Amygdala (tissue), 56 donors: ENCODE measurements at places on chromosomes 11 and 22.

- no peak for DNase-seq
Measured at GRCh38 chr22:30004694-30005093, 75.6 kb upstream of the HORMAD2 start.

DNA sequence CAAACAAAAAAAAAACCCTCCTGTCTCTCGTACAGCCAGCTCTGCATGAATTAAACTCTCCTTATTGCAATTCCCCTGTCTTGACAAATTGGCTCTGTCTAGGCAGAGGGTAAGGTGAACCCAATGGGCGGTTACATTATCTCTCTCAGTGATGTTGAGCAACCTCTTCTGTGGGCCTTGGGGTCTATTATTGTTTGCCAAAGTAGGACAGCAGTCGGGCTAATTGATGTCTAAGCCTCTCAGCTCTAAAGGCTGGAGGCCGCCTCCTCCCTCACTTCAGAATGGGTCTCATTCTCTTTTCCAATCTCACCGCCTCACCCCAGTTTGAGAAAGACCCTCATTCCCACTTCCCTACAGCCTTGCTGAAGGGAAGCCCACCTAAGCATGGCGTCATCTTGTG is 1.3 kb upstream of the SLC25A45 start:
- DNase-seq: no peak

GRCh38 chr11:89147229-89147628 is 30.4 kb upstream of the TYR start:
- no peak for DNase-seq

GRCh38 chr11:110160437-110160836 is 67.2 kb downstream of the ZC3H12C start:
- no peak for DNase-seq

GRCh38 chr11:1546536-1547466 is 25.3 kb downstream of the DUSP8 start:
- DNase-seq: no peak

DNA sequence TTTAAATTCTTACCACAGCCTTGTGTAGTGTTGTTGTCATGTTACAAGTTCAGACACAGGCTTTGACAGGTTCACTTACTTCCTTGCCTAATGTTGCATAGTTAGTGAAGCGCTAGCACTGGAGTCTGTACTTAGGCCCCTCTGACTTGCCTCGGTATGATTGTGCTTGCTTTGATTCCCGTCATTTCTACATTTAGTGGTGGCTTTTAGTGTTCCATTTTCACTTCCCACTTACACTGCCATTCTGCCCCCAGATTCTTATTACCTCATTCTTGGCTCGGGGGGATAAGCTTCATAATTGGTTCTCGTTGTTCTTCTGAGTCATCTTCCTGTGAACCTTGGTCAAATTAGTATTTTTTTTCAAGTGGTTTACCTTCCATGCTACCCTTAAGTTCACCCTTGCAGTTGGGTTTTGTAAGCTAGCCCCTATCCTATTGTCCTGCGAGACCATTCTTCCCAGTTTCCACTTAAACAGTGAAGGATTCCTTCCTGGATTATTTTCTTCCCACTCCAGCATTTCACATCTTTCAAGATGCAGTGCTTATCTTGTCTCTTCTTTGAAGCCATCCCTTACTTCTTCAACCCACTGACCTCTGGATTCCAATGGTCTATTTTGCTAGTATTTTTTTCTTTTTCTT is 68.7 kb downstream of the DDX10 start:
- DNase-seq: no peak

DNA sequence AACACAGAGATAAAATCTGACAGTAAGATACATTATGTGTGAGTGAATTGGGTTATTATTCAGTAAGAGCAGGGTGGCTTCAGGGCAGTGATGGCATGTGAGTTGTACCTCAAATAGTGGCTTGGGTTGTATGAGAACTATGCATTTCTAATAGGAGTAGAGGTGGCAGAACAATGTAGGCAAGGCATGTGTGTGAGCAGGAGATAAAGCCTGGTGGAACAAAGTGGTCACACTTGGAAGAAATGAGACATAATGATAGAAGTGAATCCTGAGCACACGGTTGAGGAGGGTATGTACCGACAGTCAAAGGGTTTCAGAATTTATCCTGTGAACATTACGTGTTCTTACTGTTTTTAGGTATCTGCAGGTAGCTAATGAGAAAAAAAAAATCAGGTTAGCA is 159.3 kb downstream of the CASP12 start:
- no peak for DNase-seq

- DNase-seq: no peak
Measured at GRCh38 chr11:61775606-61776554, 16.5 kb downstream of the TMEM258 start.

DNA sequence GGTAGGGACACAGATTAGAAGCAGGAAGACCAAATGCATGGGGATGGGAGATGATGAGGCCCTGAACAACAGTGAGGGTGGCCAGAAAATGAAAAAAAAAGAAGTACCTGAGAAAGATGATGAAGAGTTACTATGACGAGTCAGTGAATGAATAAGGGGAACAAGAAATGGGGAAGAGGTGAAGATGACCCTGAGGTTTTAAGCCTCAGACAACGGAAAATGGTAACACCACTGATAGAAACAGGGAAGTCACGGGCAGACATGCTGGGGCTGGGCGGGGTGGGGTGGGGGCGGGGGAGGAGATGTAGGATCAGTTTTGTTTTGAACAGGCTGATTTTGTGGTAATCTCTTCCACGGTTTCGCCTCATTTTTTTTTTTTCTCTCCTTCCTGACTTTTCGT is 205.1 kb upstream of the CADM1 start:
- DNase-seq: no peak

GRCh38 chr11:75159151-75159953 is 8.4 kb downstream of the SLCO2B1 start:
- no peak for DNase-seq

DNA sequence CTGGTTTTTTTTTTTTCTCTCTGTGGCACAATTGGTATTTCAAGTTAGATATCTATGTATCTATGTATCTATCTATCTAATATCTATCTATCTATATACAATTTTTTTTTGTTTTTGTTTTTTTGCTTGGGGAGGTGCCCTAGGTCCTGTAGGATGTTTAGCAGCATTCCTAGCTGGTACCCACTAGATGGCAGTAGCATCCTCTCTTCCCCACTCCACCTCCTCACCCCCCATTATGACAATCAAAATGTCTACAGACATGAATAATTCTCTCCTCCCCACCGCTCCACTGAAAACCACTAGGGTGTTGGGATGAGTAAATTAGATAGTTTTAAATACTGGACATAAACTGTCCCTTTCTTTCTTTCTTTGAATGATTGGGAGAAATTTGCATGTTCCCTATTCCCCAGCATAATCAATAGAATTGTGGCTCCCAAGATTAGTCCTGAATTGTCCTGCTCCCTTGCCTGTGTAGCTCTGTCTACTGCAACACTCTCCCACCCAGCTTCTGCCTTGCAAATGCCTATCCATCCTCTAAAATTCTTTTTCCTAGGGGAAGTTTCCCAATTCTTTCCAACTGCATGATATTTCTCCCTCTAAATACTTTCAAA is 1152.4 kb downstream of the LRRC4C start:
- no peak for DNase-seq

DNA sequence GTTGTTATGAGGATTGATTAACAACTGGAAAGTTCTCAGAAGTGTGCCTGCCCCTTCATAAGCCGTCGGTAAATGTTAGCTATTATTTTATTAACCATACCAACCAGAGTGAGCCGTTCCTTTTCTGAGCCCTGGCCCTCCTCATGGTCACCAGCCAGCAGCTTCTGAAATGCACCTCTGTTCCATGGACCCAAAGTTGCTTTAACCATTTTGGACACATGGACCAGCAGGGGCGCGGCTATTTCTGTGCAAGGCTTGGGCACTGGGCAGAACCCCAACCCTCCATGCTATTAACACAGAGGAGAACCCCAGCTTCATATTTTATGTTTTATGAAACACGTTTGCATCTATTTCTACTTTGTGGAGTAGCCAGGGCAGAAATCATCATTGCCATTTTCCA is 18.6 kb upstream of the SCGB1A1 start:
- no peak for DNase-seq

DNA sequence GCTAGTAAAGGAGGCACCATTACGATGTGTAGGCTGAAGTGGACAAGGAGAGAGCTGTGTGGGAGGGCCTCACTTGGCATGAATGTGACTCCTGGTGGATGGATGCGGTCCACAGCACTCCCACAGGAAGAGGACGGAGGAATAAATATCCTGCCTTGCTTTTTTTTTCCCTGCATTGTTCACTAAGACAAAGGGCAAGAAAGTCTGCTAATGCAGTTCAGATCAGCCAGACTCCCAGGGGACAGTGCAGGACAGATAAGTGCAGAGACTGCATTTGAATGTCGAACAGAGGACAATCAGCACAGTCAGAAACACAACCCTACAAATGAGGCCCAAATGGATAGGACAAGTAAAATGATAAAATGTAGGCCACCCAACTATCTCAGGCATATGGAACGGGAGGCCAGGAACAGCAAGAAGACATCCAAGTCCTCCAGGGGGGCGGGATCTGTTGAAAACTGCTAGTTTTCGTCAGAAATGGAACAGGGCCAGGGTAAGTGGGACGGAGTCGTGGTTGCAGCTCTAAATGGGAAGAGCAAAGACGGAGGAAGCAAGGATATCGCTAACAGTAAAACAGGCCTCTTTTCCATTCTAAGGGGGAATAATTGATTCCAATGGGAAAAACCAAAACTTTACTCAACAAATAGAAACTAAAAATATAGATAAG is 25.2 kb upstream of the OR8B8 start:
- DNase-seq: no peak

- DNase-seq: no peak
Measured at GRCh38 chr22:40759294-40759840, 59.8 kb downstream of the SLC25A17 start.

- no peak for DNase-seq
Measured at GRCh38 chr11:111438846-111439520, 59.9 kb upstream of the POU2AF1 start.

DNA sequence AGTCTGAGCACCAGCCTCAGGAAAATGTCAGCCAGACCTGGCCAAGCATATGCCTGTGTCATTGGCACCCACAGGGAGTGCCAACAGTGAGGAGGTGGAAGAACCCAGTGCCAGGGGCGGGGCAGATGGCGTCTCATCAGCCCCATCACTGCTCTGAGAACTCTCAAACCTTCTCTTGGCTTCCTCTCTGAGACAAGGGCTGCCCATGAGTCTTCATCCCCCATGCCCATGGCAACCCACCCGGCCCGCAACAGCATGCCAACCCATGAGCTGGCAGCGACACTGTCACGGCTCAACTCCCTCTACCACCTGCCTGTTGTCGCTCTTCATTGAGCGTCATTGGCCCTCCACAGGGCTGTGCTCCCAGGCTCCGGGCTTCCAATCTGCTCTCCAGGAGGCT is 340.5 kb downstream of the BUD13 start:
- DNase-seq: no peak
